ENCODE measurements at places on chromosomes 11 and 22. TPM values are rescaled to one million over a fixed set of nuclear protein-coding genes. Genes with fewer than 3 reads are reported as not detected.

The TMEM86A gene
- total RNA-seq: 0.21 TPM

The FGF19 gene
- 0.03 TPM for total RNA-seq

The PRDM11 gene
- 8.0 TPM for total RNA-seq

The OPCML gene
- total RNA-seq: not detected

The XRCC6 gene
- 296 TPM for total RNA-seq

The APOBEC3A gene
- not detected for total RNA-seq

The B4GAT1 gene
- total RNA-seq: 18.2 TPM

The PATE4 gene
- not detected for total RNA-seq

The TMPRSS13 gene
- not detected for total RNA-seq

The PANX2 gene
- total RNA-seq: 4.6 TPM

The SLC22A6 gene
- total RNA-seq: not detected

The TRIM48 gene
- not detected for total RNA-seq

The MYO7A gene
- 1.2 TPM for total RNA-seq

The SPDYC gene
- not detected for total RNA-seq

The DSCAML1 gene
- 0.15 TPM for total RNA-seq

The GLB1L3 gene
- total RNA-seq: not detected

The NRXN2 gene
- 0.23 TPM for total RNA-seq

The MIOX gene
- not detected for total RNA-seq

The P4HA3 gene
- 45.2 TPM for total RNA-seq

The PLEKHA7 gene
- 28.7 TPM for total RNA-seq

The DGAT2 gene
- total RNA-seq: 1.5 TPM

The C22orf15 gene
- not detected for total RNA-seq

The PDGFB gene
- total RNA-seq: 4.2 TPM

The PDXP gene
- 18.7 TPM for total RNA-seq

The ARHGAP20 gene
- total RNA-seq: 0.02 TPM

The ZBTB44 gene
- 7.0 TPM for total RNA-seq

The TRIM29 gene
- total RNA-seq: 11.1 TPM

The MRGPRX3 gene
- total RNA-seq: not detected

The MMP7 gene
- 24.6 TPM for total RNA-seq

The PHETA2 gene
- total RNA-seq: not detected

The P2RY2 gene
- total RNA-seq: 11.4 TPM

The FGF4 gene
- total RNA-seq: not detected

The OR52I2 gene
- not detected for total RNA-seq

The ALG9 gene
- total RNA-seq: 19.8 TPM

The EMID1 gene
- 0.16 TPM for total RNA-seq

The FGF3 gene
- not detected for total RNA-seq

The TSSK2 gene
- total RNA-seq: not detected

The CBLIF gene
- total RNA-seq: not detected

The BTG4 gene
- 0.18 TPM for total RNA-seq

The KCTD14 gene
- total RNA-seq: 1.8 TPM

The RIN1 gene
- 39.6 TPM for total RNA-seq

The BRSK2 gene
- 5.4 TPM for total RNA-seq

The NOL12 gene
- total RNA-seq: 25.2 TPM

The CNIH2 gene
- total RNA-seq: 1.6 TPM

The CATSPERZ gene
- total RNA-seq: 3.2 TPM

All from A549 treated with CORT108297 at 1 μM for 4 hours (cell line).